HAP-1 (cell line): ENCODE measurements at places on chromosomes 11 and 22.
A peak's percentile ranks its signal among the peaks of the same experiment; 100 is the strongest.

DNA sequence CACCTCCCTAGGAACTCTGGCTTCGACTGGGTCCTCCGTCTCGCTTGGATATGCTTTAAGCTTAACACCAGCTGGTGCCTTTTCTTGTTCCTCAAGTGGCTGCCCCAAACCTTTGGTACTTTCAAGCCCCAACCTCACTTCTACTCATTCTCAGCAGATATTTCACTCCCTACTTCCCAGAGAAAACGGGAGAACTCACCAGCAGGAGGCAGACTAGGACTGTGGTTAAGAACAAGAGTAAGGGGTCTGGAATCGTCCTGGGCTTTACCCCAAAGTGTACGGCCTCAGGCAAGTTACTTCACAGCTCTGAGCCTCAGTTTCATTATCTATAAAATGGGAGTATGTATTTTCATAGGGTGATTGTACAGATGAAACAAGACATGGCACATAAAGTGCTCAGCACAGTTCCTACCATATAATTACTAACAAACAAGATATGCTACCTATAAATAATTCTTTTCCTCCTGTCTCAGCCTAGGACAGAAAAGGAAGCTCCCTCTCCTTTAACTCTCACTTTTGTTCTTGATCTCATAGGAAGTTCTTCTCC, 37.8 kb downstream of the PAMR1 start:
- peak; percentile 63 for DNase-seq

DNA sequence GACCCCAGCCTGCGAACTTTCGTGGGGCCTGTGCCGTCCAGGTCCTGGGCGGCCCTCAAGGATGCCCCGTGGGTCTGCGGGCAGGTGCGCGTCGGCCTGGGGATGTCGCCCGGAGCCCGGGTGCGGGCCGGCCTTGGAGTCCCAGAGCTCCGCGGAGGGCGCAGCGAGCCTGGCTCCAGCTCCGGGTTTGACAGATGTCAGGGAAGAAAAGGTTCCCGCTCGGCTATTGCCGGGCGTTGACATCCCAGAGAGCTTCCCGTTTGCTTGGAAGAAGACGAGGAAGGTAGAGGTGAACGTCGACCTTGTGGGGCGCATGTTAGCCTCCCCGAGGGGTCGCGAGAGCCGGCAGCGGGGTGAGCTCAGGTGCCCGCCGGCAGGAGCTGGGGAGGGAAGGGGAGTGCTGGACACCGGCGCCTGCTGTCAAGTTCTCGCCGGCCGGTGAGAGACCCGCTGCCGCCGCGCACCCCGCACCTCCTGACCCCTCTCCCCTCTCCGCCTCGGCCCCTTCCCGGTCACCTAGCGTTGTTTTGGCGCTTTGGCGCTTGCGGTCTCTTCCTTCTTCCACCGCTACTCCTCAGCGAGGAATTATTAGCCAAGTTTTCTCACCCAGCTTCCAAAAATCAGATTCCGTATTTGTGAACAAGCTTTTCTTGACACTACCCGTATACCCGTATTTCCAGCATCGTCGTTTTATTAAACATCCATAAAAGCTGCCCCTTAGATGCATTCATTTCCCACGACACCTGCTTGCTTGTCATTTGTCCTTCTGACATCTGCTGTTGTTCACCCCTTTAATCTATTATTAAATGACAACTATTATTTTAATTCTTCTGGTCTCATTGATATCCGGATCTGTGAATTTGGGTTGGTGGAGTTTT, 1.3 kb downstream of the BMAL1 start:
- peak; percentile 13 for DNase-seq

GRCh38 chr11:10455637-10456487, 798 bp downstream of the AMPD3 start:
- DNase-seq = peak; percentile 21

GRCh38 chr11:13343067-13343466, 65.5 kb downstream of the BMAL1 start:
- no peak for DNase-seq

- peak; percentile 24 for DNase-seq
Measured at GRCh38 chr11:116177521-116178210, 595.1 kb downstream of the BUD13 start.

DNA sequence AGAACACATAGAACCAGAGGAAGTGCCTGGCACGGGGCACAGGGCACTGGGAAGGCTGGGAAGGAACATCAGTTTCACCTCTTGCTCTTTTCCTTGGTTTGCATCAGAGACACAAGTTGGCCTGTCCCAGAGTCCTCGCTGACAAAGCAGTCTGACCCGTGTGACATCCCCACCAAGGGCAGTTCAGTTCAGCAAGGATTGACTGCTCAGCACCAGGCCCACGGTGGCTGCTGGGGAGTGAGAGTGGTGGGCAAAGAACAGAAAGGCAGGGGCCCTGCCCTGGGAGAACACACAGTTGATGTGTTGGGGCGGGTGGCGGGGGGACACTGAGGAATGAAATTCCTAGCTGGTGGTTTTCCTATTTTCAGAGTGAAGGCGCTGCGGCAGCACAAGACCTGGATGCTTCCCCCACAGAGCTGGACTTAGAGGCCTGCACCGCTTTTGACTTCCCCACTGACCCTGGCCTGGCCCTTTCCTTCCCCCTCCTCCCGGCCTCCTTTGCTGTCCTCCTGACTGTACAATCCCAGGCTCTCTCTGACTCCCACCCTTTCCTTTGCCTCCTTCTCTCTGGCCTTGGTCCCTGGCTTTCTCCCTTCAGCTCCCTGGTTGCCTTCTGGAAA, 2.2 kb upstream of the TMPRSS13 start:
- no peak for DNase-seq
